ENCODE measurements at places on chromosomes 7 and 10.

- DNase-seq = no peak
Measured at GRCh38 chr7:40979296-40979695, 723.6 kb downstream of the INHBA start.

GRCh38 chr7:27175626-27176523, 1.8 kb upstream of the HOXA10 start:
- no peak for DNase-seq

DNA sequence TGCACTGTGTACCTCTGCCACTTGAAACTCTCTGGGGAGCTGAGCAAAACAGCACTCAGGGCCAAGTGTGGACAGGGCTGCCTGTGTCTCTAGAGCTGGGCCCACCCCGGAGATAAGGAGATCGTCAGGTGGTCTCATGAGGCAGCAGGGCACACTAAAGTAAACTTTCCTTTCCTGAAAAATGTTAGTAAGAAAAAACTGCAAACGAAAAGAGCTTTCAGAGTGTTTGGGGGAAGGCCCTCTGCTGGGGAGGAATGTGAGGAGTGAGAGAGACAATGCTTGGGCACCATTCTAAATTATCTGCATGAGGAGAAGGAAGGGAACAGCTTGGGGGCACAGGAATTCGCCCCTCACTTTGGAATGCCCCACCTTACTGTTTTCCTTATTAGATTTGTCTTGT, 127.7 kb downstream of the ATXN7L1 start:
- DNase-seq = no peak

DNA sequence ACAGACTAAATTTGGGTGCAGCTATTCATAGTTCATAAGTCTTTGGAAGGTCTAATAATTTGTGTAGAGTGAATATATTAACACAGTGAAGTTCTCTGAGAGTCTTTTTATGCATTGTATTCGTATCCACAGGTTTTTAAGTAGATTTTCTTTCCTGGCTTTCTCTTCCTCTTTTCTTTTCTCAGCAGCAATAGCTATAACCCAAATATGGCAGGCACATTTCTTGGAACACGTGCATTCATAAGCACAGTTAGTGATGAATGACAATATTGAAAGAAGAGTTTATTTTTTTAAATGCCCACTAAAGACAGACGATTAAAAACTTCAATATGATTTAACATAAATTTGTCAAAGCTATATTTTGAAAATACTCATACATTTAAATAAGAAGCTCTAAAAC, 220.5 kb upstream of the MBL2 start:
- DNase-seq = no peak

GRCh38 chr10:45557275-45557905, 115.2 kb downstream of the ZFAND4 start:
- DNase-seq = no peak

DNA sequence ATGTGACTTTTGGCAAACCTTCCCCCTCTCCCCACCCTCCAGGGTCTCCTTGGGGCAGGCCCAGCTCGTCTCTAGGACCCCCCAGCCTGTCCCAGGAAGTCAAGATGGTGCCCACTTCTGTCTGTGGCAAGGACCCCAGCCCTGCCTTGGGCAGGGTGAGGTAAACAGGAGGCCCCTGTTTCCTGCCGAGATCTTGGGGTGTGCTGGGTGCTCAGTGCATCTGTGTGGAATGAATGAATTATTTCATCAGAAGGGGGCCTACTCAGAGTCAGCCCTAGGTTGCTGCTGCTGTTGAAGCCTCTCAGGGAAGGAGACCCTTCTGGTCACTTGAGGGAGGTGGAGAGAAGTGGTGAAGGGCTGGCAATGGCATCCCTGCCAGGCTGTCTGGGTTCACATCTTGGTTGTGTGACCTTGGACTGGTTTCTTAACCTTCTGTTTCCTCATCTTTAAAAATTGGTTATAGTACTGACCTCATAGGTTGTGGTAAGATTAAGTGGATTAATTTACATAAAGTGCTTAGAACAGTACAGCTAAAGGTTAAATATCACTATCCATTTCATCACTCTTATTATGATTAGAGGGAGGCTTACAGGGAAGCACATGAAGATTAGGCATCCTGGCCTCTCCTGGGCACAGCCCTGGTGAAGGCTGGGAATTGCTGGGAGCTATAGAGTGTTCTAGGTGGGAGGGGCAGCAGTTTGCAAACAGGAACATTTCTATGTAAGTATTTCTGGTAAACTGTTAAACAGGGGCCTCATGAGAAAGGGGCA, 67.7 kb downstream of the ZMIZ1 start:
- DNase-seq = no peak

DNA sequence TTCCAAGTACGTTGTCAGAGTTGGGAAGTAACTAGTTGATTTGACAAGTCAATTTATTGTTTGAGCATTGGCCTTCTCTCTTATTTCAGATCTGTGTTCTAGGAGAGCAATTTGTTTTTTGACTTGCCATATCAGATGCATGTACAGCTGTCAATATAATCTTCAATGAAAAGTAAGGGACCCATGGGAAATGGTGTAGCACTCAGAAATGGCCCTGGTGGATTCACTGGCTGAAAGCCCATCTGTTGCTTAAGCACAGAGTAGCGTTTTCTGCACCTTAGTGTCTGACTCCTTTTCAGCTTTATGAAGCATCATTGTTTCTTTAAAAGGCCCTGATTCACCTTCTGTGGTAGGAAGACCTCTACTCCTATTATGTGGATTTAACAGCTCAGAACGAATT, 10.2 kb downstream of the GARS1 start:
- DNase-seq = no peak

- peak; percentile 99 for DNase-seq
Measured at GRCh38 chr7:116524609-116525297, at the start of gene CAV1. TSS of gene CAV1 (plus strand) at chr7:116525036. CDS start at chr7:116525063, 27 bp downstream.

DNA sequence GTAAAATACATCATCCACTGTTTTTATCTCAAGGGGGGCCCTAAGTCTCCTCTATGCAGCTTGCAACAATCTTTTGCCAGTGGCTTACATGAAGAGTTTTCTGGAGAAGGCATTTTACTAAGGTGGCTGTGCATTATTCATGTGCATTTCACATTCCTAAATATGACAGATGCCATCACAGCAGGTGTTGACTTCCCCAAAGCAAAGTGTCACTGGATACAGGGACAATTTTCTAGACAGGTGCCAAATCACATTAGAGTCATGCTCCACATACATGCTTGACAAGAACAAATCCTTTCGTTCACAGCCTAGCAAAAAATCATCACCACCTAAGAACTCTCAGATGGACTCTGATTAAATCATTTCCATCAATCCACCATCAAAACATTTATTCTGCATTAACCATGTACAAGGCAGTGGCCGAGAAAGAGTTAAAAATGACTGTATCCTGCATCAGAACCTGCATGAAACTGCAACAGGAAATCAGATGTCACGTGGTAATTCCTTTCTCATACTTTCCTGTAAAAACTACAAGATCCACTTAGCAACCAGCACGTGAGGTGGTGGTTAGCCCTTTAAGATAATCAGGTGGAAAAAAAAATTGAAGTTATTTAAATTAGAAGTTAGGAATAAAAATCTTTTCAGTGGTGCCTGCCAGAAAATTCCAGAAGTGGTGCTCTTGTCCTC, 88.2 kb upstream of the AFAP1L2 start:
- DNase-seq = peak; percentile 9

- DNase-seq = no peak
Measured at GRCh38 chr7:5572439-5572838, 148.8 kb upstream of the TNRC18 start.
